ENCODE measurements at places on chromosomes 3 and 15.

- no peak for DNase-seq
These were observed 173.3 kb upstream of the NAALADL2 start for GRCh38 chr3:174685796-174686195.

DNA sequence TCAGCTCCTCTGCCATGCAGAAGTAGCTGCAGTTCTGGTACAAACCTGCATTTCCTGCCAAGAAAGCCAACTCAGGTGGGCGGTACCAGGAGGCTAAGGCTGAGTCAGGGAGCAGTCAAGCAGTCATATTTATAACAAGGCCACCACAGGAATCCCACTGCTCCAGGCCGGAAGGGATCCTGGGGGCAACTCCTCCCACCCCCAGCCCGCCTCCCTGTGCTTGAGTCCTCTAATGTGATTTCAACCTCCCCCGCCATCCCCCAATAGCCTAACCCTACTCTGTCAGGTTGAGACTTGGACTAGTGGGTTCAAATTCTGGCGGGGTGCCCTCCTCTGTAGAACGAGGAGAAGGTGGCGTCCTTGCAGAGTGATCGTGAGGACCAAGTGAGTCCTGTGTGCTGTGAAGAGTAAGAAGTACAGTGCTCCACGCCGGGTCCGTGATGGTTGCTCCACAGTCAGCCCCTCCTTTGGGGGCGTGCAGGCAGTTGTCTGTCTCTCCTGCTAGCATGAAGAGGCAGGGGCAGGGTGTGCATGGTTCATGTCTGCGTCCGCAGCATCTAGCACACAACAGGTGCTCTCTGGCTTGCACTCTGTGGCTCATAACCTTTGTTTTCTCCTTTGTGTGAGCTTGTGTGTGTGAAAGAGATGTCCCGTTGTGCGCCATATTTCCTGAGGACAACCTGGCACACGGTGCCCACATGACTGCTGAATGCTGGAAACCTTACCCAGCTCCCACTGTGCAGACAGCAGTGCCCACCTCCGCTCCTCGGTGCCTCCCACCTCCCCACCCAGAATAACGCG lies 78.3 kb downstream of the SMAD6 start:
- DNase-seq, result no peak

- no peak for DNase-seq
These were observed 27.8 kb downstream of the ADGRG7 start for GRCh38 chr3:100637197-100637631.

- no peak for DNase-seq
These were observed 31.8 kb upstream of the SMAD3 start for GRCh38 chr15:67033571-67034044.

GRCh38 chr3:184526088-184526433 lies 35.5 kb upstream of the EPHB3 start:
- no peak for DNase-seq

- DNase-seq, result no peak
These were observed 12.4 kb downstream of the NPHP3 start for GRCh38 chr3:132709761-132710160.

DNA sequence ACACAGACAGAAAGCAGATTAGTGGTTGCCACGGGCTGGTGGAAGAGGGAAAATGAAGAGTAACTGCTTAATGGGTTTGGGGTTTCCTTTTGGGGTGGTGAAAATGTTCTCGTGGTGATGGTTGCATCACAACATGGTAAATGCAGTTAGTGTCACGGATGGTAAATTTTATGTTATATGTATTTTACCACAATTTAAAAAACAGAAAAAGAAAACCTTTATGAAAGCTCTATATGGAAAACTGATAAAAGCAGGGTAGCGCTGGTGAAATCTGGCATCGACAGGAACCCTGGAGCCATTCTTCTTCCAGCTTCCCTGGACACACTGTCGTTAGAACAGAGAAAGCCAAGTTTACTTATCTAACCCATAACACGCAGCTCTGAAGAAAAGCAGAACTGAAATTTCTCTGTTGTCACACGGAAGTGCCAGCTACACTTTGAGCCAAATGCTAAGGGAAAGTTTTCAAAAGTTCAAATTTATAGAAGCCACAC lies 287.7 kb upstream of the NR2F2 start:
- DNase-seq, result no peak

DNA sequence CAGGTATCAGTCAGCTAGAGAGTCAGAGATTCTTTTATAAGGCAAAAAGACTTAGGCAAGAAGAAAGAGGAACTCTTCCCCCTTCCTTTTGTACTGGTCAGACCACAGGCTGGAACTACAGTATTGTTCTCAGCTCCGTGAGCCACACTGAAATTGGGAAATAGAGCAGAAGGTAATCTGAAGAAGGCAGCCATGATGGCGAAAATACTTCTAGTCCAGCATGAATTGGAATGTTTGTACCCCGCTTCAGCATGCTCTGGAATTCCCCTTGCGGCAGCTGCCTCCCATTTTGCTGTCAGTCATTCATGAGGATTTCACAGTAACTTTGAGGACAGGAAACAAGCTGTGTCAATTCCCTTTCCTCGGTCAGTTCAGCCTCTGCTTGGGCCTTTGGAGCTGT lies 96.2 kb downstream of the CORO2B start:
- no peak for DNase-seq

DNA sequence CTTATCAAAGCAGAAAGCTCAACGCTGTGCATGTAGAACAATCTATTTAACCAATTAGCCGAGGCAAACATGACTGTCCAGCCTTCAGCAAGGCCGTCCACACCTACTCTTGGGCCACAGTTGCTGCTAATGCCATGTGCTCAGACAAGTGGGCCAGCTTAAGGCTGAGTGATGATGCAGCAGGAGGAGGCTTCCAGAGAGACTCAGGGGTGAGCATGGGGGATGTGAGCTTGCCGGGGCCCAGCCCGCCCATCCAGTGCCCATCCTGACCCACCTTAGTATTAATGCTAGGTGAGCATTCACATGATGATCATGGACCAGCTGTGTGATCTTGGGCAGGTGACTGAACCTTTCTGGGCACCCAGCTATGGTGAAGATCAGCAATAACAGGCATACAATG lies 150.1 kb downstream of the TPRA1 start:
- no peak for DNase-seq

- DNase-seq, result no peak
These were observed 38.6 kb downstream of the PIK3R4 start for GRCh38 chr3:130707902-130708601.

DNA sequence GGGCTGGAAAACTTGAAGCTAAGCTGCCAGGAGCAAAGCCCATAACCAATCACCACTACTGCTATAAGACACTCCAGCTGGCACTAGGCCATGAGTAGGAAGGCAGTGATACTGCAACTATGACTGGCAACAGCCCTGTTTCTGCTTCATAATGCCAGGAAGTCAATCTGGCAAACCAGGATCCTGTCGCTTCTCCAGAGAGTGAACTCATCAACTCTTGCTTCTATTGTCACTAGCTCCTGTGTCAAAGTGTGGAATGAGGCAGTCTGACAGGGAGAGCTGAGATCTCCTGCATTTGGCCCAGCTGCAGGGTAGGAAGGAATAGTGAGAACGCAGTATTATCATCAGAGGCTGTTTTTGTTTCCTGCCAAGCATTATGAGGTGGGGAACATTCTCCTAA lies 105.3 kb downstream of the CTNNB1 start:
- DNase-seq, result no peak

DNA sequence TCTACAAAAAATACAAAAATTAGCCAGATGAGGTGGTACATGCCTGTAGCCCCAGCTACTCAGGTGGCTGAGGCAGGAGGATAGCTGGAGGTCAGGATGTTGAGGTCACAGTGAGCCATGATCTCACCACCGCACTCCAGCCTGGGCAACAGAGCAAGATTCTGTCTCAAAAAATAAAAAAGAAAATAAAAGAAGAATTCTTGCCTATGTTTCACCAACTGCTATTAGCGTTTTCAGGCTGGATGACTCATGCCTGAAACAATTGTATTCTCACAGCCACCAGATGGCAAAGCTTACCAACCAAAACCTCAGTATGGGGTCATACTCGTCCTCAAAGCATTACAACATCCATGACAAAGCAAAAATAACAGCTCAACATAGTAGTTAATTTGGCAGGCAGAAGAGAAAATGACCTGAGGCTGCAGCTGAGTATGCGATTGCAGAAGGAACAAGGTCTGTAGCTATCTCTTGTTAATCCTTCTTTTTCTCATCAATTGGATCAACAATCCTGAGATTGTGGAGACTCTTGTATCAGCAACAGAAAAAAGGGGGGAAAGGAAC lies 52.2 kb downstream of the TP53BP1 start:
- peak; percentile 0 for DNase-seq

- DNase-seq, result no peak
These were observed 104.9 kb upstream of the NEDD4 start for GRCh38 chr15:56098195-56098863.

DNA sequence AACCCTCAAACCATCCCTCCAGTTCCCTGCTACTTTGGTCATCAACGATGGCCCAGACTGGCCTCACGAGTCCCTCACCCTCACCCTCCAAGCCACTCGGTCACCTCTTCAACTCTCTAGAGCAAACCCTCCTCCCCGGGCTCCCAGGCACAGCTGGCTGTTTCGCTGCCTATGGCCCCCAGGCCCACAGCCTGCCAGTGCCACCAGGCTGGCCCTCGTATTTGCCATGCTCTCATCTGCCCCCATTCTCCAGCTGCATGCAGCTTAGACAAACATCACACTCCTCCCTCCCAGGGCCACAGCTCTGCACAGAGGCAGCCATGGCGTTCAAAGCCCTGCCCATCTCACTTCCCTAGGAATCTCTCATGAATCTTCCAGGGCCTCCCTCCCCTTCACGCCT lies 13.8 kb downstream of the RAB43 start:
- DNase-seq, result no peak

DNA sequence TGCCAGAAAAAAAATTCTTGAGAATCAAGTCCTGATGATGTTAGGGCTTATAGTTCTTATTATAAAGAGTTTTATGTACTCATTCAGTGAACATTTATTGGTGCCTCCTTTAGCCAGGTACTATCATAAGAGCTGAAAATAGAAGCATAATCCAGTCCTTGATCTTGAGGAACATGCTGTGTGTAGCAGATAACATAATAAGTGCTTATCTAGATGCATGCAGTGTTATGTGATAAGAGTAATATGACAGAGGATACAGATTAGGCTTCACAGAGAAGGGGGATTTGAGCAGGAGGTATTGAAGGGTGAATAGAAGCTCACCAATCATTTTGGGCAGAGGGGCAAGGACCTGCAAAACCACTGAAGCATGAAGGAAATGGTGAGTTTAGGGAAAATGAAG lies 1.1 kb downstream of the CCR2 start:
- no peak for DNase-seq

DNA sequence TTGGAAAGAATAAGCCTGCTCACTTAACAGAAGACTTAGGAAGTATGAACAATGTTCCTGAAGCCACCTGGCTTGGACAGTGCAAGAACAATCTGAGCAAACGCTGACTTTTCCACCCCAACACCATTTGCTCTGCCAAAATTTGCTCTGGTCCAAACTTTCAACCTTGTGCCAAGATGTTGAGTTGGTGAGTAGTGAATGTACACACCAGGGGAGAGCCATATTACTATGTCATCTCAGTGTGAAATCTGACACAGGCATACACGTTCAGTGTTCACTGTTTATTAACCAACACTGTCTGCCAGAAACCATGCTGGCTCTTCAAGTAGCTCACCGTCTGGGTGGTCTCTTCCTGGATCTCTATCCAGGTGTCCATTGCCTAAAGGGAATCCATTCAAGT lies 152.9 kb upstream of the LPP start:
- DNase-seq, result peak; percentile 33

DNA sequence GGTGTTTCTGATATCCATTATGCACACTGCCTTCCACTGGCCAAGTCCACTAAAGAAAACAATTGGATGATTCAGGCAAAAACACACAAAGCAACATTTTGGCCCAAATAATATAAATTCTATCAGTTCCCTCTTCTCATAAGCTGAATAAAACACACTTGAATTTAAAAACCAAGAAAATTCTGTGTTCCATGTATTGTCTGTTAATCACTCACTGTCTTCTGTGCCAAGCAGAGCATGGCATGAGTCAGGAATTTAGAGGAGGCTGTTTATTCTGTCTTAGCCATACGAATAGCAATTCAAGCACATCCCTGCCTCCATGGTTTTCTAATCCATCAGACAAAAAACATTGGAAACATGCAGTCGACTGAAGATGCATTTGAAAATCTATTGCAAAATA lies 215.6 kb upstream of the UMPS start:
- no peak for DNase-seq

DNA sequence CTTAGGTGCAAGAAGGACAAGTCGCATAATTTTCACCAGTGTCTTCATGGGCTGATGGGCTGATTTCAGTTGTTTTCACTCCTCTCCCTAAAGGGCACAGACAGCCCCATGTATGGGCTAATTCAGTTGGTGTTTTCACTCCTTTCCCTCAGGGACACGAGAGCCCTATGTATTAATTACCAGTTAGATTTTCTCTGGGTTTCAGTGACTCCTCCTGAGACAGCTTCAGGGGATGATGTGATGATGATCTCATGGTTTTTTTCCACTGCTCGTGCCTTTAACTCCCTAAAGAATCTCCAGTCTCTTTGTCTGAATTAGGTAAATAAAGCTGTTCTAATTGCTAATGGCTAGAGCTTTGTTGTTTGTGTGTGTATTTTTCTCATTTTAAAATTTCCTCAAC lies 9.9 kb downstream of the RAMAC start:
- no peak for DNase-seq

GRCh38 chr15:101503296-101503599 lies 13.7 kb upstream of the PCSK6 start:
- DNase-seq, result no peak

GRCh38 chr3:195103623-195104022 lies 167.3 kb downstream of the XXYLT1 start:
- no peak for DNase-seq

- no peak for DNase-seq
These were observed 54.3 kb downstream of the LMCD1 start for GRCh38 chr3:8555725-8556472.

GRCh38 chr3:95733336-95733735 lies 1081.1 kb upstream of the EPHA6 start:
- DNase-seq, result no peak

GRCh38 chr3:193938613-193939012 lies 197.3 kb upstream of the HES1 start:
- DNase-seq, result no peak

GRCh38 chr3:143201045-143201444 lies 81.5 kb downstream of the CHST2 start:
- no peak for DNase-seq

DNA sequence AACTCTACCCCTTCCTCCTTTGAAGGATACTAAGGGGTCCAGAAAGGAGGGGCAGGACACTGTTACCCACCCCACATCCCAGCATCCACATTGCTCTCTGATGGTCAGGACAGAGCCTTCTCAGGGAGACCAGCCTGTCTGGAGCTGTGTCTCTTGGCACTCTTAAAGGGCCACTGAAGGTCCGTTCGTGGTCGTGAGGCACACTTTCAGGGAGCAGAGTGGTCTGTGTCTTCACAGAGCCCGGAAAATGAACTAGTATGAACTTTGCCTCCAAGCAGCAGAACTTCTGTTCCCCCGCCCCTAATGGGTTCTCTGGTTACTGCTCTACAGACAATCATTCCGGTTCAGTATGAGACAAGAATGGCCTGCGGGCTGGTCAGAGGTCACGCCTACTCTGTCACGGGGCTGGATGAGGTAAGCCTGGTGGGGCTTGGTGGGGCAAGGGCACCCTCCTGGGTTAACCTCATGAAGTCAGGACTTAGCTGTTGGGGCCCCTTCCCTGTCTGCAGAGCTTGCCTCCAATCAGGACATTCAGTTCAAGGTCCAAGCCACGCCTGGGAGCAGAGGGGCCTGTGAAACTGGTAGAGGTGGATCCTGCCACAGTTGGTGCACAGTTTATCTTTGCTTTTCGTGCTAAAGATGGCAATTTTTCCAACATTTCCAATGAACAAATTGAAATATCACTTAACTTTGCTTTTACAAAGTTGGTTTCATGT lies 33.2 kb downstream of the CAPN3 start:
- DNase-seq, result no peak

All from DMS79 (cell line).